ENCODE measurements at places on chromosomes 7 and 10. TPM values are rescaled to one million over a fixed set of nuclear protein-coding genes. Genes with fewer than 3 reads are reported as not detected.

The RASSF4 gene
- 2.8 TPM for total RNA-seq

The TRPV5 gene
- total RNA-seq, result not detected

The ETV1 gene
- 0.31 TPM for total RNA-seq

GRCh38 chr10:130230611-130231010 is 94.4 kb downstream of the GLRX3 start:
- H3K4me3 ChIP-seq, result no peak overlapping the region
- no peak overlapping the region for H3K27ac ChIP-seq
- H3K36me3 ChIP-seq, result no peaks in the 10 kb centered on the region
- no peak for DNase-seq
- H3K4me1 ChIP-seq, result no peaks in the 10 kb centered on the region
- no peaks in the 10 kb centered on the region for H3K27me3 ChIP-seq

DNA sequence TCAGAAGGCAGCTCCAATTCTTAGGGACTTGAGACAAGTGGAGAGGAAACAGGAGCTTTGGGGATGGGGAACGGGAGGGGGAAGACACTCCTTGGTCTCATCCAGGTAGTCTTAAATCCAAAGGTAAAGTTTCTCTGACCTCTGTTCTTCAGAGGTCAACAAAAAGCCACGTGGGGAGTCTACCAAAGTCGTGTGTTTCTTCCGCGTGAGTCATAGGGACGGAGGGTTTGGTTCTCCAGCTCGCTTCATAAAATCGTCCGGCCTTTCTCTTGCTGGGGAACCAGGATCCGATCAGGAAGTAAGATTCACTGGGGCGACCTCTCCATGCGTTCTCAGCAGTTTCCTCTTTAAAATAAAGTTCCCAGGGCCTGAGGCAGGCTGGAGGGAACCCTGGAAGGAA is 275.7 kb downstream of the TCERG1L start:
- H3K27me3 ChIP-seq, result no peaks in the 10 kb centered on the region
- H3K36me3 ChIP-seq, result no peaks in the 10 kb centered on the region
- DNase-seq, result no peak
- H3K4me1 ChIP-seq, result no peaks in the 10 kb centered on the region
- H3K27ac ChIP-seq, result no peak overlapping the region
